ENCODE measurements at places on chromosomes 5 and 9. TPM values are rescaled to one million over a fixed set of nuclear protein-coding genes. Genes with fewer than 3 reads are reported as not detected.

PIP5K1B gene
- 0.55 TPM for total RNA-seq

EIF4EBP3 gene
- total RNA-seq: 14.0 TPM

FGF10 gene
- total RNA-seq: not detected

ABCA2 gene
- total RNA-seq: 120 TPM

EIF4E1B gene
- total RNA-seq: not detected

SPATA31D4 gene
- not detected for total RNA-seq

TIGD6 gene
- total RNA-seq: 1.4 TPM

NEUROG1 gene
- not detected for total RNA-seq

FCHO2 gene
- 4.4 TPM for total RNA-seq

GRCh38 chr5:158698023-158698639, 401.6 kb downstream of the EBF1 start:
- no peak for DNase-seq
- H3K4me1 ChIP-seq: peaks cover 3% of the 10 kb centered on the region
- no peak overlapping the region for H3K27ac ChIP-seq
- H3K4me3 ChIP-seq: no peak overlapping the region
- H3K27me3 ChIP-seq: peaks cover 25% of the 10 kb centered on the region

GRCh38 chr5:142758062-142758795, 11.9 kb upstream of the ARHGAP26 start:
- H3K27me3 ChIP-seq: peaks cover 19% of the 10 kb centered on the region
- H3K27ac ChIP-seq: no peak overlapping the region
- no peak for DNase-seq
- no peaks in the 10 kb centered on the region for H3K4me1 ChIP-seq

DNA sequence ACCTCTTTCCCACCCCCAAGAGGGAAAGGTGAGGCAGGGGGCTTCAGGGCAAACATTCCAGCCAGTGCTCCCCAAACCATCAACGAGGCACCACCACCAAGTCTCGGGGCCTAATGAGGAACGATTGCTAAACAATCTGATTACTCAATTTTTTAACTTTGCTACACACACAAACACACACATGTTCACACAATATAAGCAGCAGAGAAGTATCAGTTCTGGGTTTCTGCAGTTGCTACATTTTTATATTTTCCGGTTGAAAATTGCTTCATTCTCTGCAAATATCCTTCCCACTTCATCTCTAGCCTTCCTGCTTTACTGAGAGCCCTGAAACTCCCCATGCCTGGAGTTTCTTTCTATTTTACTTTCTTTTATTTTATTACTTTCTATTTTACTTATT, 60.2 kb downstream of the FEM1C start:
- no peak overlapping the region for H3K4me3 ChIP-seq
- no peak overlapping the region for H3K27ac ChIP-seq
- no peaks in the 10 kb centered on the region for H3K4me1 ChIP-seq
- DNase-seq: no peak

- no peaks in the 10 kb centered on the region for H3K4me1 ChIP-seq
- no peak overlapping the region for H3K27ac ChIP-seq
- no peak overlapping the region for H3K4me3 ChIP-seq
- DNase-seq: no peak
Observed at GRCh38 chr9:125948887-125949596, 201.9 kb downstream of the PBX3 start.

DNA sequence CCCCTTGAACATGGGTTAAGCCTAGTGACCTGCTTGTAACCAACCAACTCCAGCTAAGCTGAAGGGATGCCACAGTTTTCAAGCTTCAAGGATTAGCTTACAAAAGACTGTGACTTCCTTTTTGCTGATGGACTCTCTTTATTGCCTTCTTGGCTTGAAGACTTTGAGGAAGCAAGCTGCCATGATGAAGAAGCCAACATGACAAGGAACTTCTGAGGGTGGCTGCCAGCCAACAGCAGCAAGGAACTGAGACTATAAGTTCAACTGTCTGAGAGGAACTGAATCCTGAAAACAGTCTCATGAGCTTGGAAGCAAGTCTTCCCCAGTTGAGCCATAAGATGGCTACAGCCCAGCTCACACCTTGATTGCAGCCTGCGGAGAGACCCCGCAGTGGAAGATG, 116.1 kb upstream of the TAF11L2 start:
- H3K27ac ChIP-seq: no peak overlapping the region
- no peak overlapping the region for H3K4me3 ChIP-seq
- H3K36me3 ChIP-seq: no peaks in the 10 kb centered on the region
- H3K4me1 ChIP-seq: no peaks in the 10 kb centered on the region
- no peak for DNase-seq
- H3K27me3 ChIP-seq: no peaks in the 10 kb centered on the region

DNA sequence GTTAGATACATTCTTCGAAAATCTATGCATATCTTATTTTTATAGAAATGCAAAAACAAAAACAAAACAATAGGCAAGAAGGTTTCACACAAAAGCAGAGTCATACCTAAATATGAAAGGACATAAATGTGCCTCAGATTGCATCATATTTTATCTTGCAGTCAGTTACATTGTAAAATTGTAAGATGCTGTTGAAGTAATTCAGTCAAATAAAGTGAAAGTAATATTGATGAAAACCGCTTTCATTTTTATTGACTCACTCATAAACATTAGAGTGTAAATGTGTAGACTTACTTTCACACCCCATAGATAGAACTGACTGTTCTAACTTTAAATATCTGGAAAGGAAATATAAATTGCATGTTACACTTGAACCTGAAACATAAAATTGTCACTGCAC, 931.5 kb upstream of the NUDT12 start:
- no peak overlapping the region for H3K27ac ChIP-seq
- no peaks in the 10 kb centered on the region for H3K27me3 ChIP-seq
- no peak overlapping the region for H3K4me3 ChIP-seq

DNA sequence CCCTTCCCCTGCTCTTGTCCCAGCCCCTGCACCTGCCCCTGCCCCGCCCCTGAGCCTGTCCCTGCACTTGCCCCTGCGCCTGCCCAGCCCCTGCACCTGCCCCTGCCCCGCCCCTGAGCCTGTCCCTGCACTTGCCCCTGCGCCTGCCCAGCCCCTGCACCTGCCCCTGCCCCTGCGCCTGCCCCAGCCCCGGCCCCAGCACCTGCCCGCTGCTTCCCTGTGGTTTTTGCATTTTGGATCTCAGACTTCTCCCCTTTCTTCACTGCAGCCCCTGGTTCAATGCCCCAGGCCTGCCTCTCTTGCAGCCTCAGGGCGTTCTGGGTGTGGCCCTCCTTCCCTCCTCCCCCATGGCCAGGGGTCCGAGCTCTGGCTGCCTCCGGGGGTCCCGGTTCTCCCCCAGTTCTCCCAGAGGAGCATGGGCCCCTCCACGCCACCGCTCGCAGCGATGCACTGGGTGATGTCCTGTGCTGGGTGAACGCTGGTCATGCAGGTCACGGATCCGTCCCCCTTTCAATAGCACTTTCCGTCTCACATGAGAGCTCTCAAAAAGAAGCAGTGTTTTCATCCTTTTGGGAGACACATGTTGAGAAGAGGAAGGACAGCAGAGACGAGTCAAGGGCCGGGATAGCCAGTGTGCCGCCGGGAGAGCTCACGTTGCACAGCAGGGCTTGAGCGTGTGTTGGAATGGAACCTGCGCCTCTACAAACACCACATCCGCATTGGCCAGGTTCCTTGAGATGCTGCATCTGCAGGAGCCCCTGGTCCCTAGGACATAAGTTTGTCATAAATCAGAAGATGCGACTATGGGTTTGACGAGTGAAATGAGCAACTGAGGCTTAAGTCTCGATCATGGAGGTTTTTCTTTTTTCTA, 44.0 kb upstream of the IRX4 start:
- H3K27ac ChIP-seq: no peak overlapping the region
- H3K4me3 ChIP-seq: no peak overlapping the region
- DNase-seq: no peak
- H3K27me3 ChIP-seq: peaks cover 15% of the 10 kb centered on the region
- peaks cover 2% of the 10 kb centered on the region for H3K4me1 ChIP-seq
- no peaks in the 10 kb centered on the region for H3K36me3 ChIP-seq

GRCh38 chr5:107295914-107296313, 374.8 kb downstream of the EFNA5 start:
- H3K4me1 ChIP-seq: no peaks in the 10 kb centered on the region
- H3K4me3 ChIP-seq: no peak overlapping the region
- H3K27me3 ChIP-seq: no peaks in the 10 kb centered on the region

DNA sequence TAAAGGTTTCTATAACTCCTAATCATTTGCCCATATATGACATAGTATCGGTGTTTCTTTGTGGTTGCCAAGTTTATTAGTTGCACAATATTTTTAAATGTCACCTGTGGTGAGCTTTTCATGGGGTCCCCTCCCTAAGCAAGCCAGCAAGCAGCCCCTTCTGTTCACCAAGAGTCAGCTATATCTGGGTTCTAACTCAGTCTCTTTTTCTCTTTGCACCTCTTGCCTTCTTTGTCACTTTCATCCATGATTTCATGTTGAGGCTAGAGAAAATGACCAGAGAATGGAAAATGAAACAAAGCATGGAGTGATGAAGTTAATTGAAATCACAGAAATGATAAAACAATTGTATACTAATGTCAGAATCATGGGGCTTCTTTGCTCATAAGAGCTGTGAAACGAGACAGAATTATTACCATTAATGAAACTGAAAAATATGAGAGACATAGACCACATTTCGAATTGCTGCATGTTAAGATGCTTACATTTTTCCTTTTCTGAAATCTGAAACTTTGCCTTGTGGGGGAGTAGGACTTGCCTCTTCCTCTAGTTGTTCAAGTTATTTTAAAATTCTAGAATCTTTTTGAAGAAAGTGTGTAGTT, 75.7 kb downstream of the CAMK4 start:
- no peaks in the 10 kb centered on the region for H3K27me3 ChIP-seq
- no peaks in the 10 kb centered on the region for H3K36me3 ChIP-seq
- H3K4me3 ChIP-seq: no peak overlapping the region
- no peak for DNase-seq
- no peak overlapping the region for H3K27ac ChIP-seq

DNA sequence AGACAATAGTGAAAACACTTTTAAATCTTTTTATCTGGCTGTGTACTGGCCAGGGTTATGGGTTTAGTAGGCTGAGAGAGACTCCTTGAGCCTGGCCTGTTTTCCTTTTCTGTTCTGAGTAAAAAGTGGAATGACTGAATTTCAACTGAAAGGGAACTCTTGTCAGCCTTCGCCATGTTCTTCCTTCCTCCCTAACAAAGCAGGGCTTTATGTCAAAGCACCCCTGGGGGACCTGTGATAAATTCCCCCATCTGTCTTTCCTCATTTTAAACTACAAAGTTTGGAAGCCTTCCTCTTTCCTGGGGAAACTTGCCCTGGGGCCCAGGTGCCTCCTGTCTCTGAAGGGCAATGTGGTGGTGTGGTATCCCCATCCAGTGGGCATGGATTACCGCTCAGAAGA, 29.7 kb downstream of the LARP1 start:
- no peak for DNase-seq
- no peaks in the 10 kb centered on the region for H3K27me3 ChIP-seq
- peak overlapping the region; percentile 94 for H3K27ac ChIP-seq
- peak overlapping the region; percentile 68 for H3K4me3 ChIP-seq
- no peaks in the 10 kb centered on the region for H3K36me3 ChIP-seq
- H3K4me1 ChIP-seq: peaks cover 67% of the 10 kb centered on the region

GRCh38 chr5:133531178-133531577, 81.2 kb downstream of the FSTL4 start:
- no peak overlapping the region for H3K4me3 ChIP-seq
- no peak overlapping the region for H3K27ac ChIP-seq
- H3K27me3 ChIP-seq: peaks cover 20% of the 10 kb centered on the region
- no peak for DNase-seq
- H3K4me1 ChIP-seq: no peaks in the 10 kb centered on the region

DNA sequence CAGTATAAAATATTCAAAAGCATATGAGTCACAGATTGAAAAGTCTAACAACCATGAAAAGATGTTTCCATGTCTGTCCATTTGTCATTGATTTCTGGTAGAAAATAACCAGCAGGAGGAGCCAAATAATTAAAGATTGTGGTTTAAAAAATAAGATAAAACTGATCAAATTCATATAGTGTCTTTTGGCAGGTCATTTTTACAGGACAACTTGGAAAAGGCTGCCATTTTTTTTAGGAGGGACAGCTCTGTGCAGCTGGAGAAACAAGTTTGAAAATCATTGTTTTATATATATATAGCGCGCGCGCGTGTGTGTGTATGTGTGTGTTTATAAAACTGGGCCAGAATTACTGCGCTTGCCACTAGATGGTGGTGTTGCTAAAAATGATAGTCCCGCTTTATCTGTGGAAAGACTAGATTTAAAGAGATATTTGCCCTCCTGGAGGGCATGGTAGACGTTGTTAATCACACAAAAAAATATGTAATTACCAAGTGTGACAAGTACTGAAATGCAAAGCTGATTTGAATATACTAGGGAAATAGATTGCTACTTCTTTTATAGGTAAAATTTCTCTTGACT, 1.3 kb upstream of the TRMO start:
- H3K27me3 ChIP-seq: no peaks in the 10 kb centered on the region
- H3K36me3 ChIP-seq: peaks cover 2% of the 10 kb centered on the region
- DNase-seq: peak; percentile 29
- peaks cover 37% of the 10 kb centered on the region for H3K4me1 ChIP-seq
- peak overlapping the region; percentile 80 for H3K4me3 ChIP-seq

GRCh38 chr5:16563686-16564085, 53.1 kb downstream of the RETREG1 start:
- no peak overlapping the region for H3K4me3 ChIP-seq
- H3K36me3 ChIP-seq: peaks cover 12% of the 10 kb centered on the region
- H3K4me1 ChIP-seq: peaks cover 27% of the 10 kb centered on the region
- no peak for DNase-seq
- peak overlapping the region; percentile 72 for H3K27ac ChIP-seq
- no peaks in the 10 kb centered on the region for H3K27me3 ChIP-seq

DNA sequence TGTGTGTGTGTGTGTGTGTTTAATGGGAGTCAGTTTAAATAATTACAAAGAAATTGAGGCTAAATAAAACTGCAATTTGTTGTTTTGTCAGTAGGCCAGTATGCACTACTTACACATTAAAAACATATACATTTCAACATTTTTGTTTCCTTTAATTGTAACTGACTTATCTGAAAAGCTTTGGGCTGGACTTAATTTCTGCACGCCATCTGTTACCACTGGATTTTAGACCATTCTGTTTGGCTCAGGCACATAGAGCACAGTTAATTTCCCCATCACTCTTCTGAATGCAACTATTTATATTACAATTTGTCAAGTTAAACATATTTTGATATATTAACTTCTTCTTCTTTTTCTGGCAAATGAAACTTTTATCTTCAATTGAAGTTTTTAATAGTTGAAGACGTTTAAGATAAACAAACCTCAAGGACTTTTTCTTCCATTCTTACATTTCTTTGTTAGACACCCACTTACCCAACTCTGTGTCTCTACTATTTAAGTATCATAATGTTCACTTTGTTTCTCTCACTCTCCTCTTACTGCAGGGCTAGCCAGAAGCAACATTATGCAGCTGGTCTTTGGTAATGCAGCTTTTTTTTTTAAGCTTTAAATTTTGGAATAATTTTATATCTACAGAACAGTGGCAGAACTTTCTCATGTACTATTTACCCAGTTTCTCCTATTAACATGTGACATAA, 253.4 kb upstream of the ANKH start:
- H3K27me3 ChIP-seq: no peaks in the 10 kb centered on the region
- no peak overlapping the region for H3K27ac ChIP-seq
- H3K36me3 ChIP-seq: no peaks in the 10 kb centered on the region
- no peak for DNase-seq

- no peaks in the 10 kb centered on the region for H3K4me1 ChIP-seq
- H3K4me3 ChIP-seq: no peak overlapping the region
- DNase-seq: no peak
- H3K36me3 ChIP-seq: no peaks in the 10 kb centered on the region
- H3K27me3 ChIP-seq: no peaks in the 10 kb centered on the region
- H3K27ac ChIP-seq: no peak overlapping the region
Observed at GRCh38 chr9:133849110-133849670, 111.0 kb upstream of the SARDH start.

GRCh38 chr5:123012321-123012720, 24.2 kb downstream of the PPIC start:
- no peak for DNase-seq
- H3K4me1 ChIP-seq: no peaks in the 10 kb centered on the region
- H3K36me3 ChIP-seq: no peaks in the 10 kb centered on the region
- H3K27ac ChIP-seq: no peak overlapping the region
- no peak overlapping the region for H3K4me3 ChIP-seq

Data from T-helper 17 cell (primary cell).